ENCODE measurements at places on chromosomes 3 and 15.

- no peak for DNase-seq
Measured at GRCh38 chr3:157438194-157438730, 1.6 kb downstream of the PTX3 start.

- no peak for DNase-seq
Measured at GRCh38 chr15:46413799-46414198, 779.0 kb downstream of the SQOR start.

DNA sequence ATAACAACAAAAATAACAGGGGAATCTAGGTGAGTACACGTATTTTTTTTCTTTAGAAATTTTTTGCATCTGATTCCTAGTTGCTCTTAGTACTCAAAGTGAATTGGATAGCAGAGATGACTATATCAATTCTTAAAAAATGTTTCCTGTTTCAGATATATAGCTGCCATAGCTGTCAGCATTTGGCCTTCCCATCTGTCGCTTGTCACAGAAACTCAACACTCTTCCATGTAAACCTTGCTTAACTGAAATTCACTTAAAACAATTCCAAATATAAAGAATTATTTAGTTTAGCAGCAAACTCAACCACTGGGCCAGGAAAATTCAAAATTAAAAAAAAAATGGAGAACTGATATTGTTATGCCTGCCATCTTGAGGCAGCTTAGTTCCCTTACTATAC lies 807.5 kb downstream of the IGSF11 start:
- DNase-seq: no peak

DNA sequence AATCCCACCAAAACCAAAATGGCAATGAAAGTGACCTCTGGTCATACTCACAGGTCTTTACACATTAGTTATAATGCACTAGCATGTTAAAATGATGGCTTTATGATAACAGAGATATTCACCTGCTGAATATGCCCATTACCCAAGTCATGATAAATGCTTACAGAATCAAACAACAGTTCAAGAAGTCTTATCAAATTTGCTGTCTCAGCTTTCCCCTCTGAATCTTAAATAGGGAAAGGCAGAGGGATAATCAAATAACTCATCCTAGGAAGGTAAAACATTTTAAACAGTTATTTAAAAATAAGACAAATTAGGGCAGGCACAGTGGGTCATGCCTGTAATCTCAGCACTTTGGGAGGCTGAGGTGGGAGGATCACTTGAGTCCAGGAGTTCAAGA lies 52.8 kb upstream of the CRBN start:
- no peak for DNase-seq

DNA sequence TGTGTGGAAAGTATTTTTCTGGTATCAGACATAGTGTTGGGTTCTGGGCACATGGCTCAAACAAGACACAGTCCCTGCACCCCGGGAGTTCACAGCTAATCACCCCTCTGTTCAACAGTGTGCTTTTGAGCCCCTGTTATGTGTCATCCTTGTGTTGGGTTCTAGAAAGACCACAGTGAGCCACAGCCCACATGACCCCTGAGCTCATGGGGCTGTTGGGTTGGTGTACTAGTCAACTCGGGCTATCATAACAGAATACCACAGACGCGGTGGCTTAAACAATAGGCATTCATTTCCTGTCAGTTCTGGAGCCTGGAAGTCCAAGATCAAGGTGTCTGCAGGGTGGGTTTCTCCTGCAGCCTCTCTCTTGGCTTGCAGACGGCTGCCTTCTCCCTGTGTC lies 100.0 kb downstream of the DNAJB8 start:
- no peak for DNase-seq

DNA sequence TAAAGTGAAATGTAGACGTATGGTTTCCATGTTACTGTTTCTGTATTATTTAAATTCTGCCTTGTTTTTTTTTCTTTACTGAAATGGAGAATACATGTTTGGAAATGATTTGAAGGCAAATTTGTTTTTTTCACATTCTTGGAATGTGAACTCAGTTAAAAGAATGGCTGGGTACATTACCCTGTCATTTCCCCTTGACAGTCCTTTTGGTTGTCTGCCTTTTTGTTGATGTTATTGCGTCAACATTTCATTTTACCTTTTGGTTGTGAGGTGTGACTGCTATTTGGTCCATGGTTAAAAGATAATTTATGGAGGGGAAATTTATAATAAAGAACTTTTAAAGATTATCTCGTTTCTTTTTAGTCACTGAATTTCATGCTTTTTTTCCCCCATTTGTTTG lies 3.2 kb upstream of the GPR171 start:
- DNase-seq: no peak

DNA sequence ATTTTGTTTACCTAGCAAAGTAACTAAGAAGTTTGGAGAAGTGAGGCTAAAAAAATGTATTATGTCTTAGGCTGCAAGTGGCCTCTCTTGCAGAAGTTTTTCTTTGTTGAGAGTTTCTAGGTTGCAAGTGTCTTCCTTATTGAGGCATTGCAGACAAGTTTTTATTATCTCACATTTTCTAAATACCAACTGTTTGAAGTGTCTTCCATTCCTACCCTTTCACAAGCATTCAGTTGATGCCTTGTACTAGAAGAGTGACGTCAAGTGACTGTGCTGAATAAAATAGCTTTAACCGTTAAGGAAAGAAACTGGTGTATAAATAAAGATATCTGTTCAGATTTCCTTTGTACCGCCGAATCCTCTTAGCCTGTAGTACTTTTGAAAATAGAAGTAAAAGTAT lies 123.3 kb downstream of the ALCAM start:
- no peak for DNase-seq

- DNase-seq: no peak
Measured at GRCh38 chr15:39690881-39691634, 91.6 kb downstream of the FSIP1 start.

- DNase-seq: no peak
Measured at GRCh38 chr3:136567599-136568188, 184.5 kb downstream of the STAG1 start.

- no peak for DNase-seq
Measured at GRCh38 chr3:90129730-90130129, 1022.3 kb downstream of the EPHA3 start.

- no peak for DNase-seq
Measured at GRCh38 chr15:68497206-68497910, 65.4 kb upstream of the ITGA11 start.

- no peak for DNase-seq
Measured at GRCh38 chr3:157310329-157311052, 126.2 kb upstream of the PTX3 start.

- no peak for DNase-seq
Measured at GRCh38 chr3:171516765-171517164, 56.6 kb upstream of the TNIK start.

DNA sequence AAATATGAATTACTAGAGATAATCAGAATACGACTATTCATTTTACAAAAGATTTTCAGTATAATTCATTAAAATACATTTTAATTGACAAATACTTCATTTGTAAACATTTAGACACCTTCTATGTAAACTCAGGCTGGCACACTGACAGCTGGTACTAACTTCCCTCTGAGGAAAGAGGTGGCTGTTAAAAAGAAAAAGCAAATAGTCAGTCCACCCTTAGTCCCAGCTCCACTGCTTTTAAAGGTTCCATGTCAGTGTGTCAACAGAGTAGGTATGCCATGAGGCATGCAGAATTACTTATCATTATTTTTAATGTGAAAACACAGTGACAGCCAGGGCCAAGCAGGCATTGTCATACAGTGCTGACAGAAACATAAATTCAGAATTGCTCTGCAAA lies 16.1 kb downstream of the TM6SF1 start:
- no peak for DNase-seq

GRCh38 chr3:188605905-188606304 lies 451.9 kb downstream of the LPP start:
- DNase-seq: no peak

DNA sequence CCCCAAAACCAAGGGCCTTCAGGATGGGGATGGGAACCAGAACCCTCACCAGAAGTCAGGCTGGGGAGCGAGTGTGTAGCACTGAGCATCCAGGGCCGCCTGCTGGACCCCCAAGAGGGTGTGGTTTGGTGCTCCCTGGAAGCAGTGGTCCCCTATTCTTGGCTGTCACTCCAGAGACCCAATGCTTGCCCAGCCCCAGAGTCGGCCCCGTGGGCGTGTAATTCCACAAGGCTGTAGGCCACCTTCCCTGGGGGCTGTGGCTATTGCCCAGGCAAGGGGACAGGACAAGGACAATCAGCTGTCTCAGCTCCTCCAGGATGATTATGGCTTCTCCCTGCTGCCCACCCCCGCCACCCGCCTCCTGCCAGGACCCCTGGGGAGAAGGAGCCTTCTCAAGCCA lies 14.5 kb downstream of the IGDCC3 start:
- no peak for DNase-seq

DNA sequence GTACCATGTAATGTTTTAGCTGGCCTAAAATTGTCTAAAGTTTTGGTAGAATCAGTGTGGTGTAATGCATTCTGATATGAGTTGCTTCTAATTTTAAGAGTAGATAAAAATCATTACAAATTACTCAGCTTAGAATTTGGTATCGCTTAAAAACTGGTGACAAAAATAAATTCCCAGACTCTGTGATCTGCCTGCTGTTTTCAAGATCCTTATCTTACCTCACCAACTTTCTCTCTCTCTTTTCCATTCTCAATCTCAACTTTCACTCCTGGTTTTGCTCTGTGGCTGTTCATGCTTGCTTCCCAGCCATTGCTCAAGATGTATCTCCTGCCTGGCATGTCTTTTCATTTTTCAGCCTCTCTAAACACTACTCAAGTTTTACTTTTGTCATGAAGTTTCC lies 45.7 kb downstream of the TCF12 start:
- no peak for DNase-seq

- peak; percentile 34 for DNase-seq
Measured at GRCh38 chr15:100108846-100109245, 232.9 kb downstream of the ADAMTS17 start.

- no peak for DNase-seq
Measured at GRCh38 chr3:130857336-130858026, 36.4 kb upstream of the ATP2C1 start.

GRCh38 chr3:72907731-72908620 lies 20.1 kb downstream of the GXYLT2 start:
- no peak for DNase-seq

- DNase-seq: no peak
Measured at GRCh38 chr15:51044037-51044727, 50.5 kb downstream of the TNFAIP8L3 start.

GRCh38 chr3:57244946-57245345 lies 17.4 kb downstream of the APPL1 start:
- DNase-seq: no peak

DNA sequence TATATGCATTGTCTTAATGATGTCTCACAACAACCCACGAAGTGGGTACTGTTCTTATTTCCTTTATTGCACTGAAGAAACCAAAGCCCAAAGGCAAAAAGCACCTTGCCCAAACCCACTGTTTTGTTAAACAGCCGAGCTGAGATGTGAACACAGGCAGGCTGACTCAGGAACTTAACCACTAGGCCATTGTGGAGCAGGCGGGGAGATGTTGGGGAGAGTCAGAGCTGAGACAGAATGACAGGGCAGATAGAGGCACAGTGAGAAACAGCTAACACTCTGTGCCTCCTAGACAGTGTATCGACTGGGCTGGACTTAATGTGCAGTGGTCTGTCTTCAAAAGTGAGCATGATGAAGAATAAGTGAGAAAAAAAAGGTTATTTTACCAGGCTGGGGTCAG lies 56.5 kb downstream of the RPLP1 start:
- DNase-seq: no peak

GRCh38 chr3:146830231-146830630 lies 225.1 kb upstream of the PLSCR5 start:
- no peak for DNase-seq

DNA sequence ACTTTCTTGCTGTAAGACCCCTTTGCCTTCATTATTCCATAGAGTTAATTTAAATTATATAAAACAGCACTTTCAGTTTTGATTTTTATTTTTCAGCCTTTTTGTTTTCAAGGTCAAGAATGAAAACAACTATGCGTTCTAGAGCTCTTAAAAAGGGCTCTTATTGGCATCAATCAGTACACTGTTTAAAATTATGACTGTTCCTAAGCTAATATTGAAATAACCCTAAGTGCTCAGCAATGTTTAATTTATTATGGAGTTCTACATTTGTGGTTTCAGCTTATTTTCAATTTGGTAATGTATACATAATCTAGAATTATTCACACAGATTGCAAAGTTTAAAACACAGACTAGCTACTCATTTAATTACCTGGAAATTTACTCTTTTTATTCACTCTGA lies 179.4 kb downstream of the MBNL1 start:
- no peak for DNase-seq

GRCh38 chr15:87129916-87130315 lies 1050.2 kb downstream of the AGBL1 start:
- no peak for DNase-seq

- DNase-seq: no peak
Measured at GRCh38 chr3:194206320-194206719, 70.4 kb downstream of the HES1 start.

- no peak for DNase-seq
Measured at GRCh38 chr3:55885721-55886120, 398.6 kb upstream of the WNT5A start.

DNA sequence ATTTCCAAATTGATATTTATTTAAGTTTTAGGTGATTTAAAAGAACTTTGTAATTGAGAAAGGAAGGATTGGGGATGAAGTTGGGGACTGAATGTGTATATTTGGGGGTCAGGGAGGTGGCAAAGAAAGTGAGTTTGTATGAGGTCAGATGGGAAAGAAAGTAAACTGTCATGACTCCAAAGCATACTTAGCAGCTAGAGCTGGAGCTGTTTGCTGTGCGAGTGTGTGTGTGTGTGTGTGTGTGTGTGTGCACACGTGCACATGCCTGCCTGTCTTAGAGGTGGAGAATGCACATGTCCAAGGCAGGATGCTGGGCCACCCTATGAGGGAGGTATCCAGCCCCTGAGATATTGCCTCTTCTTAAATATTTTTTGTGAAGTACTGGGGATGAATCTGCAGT lies 21.0 kb downstream of the BOC start:
- no peak for DNase-seq

- peak; percentile 93 for DNase-seq
Measured at GRCh38 chr3:189324538-189325138, 152.9 kb downstream of the TPRG1 start.

- DNase-seq: no peak
Measured at GRCh38 chr15:49423021-49423420, at the start of gene FGF7. TSS of gene FGF7 (plus strand) at chr15:49423242. CDS start at chr15:49424298, 1,056 bp downstream.

DNA sequence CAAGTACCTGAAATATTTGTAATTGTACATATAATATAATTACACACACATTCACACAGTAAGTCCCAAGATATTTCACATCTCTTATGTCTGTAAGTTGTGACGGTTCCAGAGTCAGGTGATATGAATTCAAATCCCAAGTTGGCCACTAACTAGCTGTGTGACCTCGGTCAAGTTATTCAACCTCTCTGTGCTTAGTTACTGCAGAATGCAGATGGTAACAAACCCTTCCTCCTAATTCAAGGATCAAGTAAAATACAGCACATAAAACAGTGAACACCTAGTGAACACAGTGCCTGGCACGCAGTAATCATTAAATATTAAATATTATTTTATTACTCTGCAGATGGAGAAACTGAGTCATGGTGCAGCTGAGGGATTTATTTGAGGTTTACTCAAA lies 6.9 kb downstream of the PRICKLE2 start:
- no peak for DNase-seq
